ENCODE measurements at places on chromosomes 11 and 22.

DNA sequence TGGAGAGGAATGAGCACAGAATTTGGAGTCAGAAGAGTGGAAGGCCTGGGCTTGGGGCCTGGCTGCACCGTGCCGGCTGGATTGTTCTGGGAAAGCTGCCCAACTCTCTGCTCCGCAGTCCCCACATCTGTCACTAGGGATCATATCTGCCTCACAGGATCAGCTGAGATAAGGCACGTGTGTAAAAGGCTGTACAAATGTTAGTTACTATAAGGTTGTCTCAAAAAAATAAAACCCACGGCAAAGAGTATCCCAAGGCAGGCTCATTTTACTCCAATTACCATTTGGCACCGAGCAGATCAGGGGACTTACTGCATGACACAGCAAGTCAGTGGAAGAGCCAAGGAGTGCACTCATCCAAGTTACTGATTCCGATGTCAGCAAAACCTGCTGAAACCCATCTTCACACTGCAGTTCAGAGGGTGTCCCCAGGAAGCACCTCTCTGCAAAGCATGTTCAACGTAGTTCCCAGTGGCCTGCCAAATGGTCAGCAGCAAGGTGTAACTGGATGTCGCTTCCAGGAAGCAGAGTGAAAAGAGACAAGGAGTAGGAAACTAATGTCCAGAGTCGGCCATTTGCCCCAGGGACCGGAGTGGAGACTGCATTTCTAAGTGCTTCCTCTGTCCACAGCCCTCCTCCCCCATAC is 18.1 kb upstream of the MRTFA start:
- DNase-seq: no peak

- DNase-seq: no peak
Measured at GRCh38 chr11:20089796-20090653, 70.2 kb downstream of the DBX1 start.

GRCh38 chr11:45379162-45379863 is 93.2 kb upstream of the SYT13 start:
- DNase-seq: no peak

DNA sequence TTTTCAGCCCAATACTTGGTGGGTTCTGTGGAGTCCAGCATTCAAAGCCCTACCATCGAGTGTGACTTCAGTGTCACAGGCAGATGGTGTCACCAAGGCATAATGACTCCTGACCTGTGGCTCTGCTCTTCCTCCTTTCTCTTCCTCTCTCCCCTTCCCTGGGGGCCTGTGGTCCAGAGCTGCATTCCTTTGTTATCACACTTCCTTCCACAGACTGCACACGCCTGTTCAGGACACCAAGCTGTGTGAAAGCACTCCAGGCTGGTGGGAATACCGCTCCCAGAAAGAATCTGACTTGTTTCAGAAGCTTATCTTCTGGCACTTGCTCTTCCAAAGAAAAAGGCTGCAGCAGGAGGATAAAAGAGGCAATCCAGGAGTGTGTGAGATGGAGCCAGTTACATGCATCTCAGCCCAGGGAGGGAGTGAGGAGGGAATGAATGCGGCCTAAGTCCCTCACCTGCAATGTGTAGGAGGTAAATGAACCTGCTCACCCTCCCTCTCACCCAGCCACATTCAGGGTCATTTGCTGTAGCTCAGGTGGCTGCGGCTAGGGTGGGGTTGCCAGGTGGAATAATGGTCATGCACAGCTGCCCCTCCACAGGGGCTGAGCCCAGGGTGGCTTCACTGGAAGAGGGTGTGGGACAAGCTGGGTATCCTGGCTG is 79.3 kb downstream of the ADAMTS15 start:
- DNase-seq: peak; percentile 42

DNA sequence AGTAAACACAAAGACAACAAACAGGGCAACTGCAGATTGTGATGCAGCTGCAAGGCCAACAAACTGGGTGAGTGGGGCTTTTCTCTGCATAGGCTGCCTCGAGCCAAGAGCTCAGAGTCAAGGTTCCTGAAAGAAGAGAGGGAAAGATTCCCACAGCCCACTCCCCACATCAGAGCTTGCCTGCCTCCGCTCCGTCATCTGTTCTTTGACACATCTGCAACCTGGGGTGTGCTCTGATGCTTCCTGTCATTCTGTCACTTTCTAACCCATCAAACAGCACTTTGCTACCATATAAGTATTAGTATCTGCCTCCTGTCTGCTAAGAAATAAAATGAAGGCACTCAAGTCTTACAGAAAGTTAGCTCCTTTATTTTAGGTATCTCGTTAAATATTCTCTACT is 46.9 kb downstream of the C22orf31 start:
- DNase-seq: no peak

DNA sequence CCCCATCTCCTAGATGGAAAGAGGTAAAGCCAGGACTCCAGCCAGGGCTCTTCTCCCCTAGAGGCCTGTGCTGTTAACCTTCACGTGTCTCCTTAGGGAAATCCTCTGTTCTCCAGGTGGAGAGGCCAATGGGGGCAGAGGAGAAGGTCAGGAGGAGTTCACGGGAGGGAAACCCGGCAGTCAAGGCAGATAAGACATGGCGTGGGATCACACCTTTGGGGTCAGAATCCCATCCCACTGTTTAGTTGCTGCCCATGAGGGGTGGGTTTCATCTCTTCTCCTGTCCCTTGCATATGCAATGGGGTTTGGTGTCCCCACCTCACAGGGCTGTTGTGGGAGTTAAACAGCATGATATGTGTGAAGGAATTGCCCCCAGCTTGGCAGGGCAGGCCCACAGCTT is 469.7 kb downstream of the TBC1D22A start:
- DNase-seq: no peak

DNA sequence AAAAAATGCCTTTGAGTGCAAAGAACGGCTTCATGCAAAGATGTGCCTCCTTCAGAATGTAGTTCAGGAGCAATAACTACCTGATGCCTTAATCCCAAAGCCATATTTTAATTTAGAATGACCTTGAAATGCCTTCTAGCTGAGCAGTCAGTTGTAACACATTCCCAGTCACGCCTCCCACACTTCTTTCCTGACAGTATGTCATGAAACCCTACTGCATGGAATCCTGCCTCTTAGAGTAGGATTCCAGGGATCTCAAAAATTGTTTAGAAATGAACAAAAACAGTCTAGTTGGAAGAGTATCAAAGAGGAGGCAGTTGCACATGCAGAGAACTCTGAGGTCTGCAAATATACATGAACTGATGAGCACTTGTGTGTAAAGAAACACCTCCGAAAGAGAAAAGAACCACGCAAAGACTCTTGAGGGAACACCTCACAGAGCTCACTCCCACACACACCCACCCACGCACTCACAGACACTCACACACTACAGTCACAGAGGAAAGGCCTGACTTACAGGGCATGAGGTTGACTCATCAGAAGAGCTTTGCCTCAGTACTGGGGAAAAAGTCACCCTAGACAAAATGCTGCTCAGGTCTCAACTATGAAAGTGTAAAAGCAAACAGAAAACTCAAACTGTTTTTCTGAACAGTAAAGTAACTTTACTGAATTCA is 77.4 kb downstream of the GGTLC2 start:
- DNase-seq: no peak

DNA sequence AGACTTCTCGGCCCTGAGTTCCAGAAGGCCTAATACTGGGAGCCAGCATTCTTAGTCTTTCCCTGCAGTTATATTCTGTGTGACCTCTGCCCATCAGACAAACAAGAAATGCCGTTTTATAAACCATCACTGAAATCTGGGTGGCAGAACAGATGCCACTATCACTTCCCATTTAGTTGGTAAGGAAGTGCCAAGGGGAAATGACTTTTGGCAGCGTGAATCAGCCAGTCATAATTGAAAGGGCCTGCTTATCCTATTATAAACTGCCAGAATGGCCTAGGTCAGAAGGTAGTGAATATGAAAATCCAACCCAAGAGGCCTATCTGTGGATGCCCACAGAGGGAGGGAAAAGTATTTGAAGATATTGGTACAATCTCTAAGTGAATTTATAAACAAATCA is 646.8 kb upstream of the CCDC90B start:
- no peak for DNase-seq

DNA sequence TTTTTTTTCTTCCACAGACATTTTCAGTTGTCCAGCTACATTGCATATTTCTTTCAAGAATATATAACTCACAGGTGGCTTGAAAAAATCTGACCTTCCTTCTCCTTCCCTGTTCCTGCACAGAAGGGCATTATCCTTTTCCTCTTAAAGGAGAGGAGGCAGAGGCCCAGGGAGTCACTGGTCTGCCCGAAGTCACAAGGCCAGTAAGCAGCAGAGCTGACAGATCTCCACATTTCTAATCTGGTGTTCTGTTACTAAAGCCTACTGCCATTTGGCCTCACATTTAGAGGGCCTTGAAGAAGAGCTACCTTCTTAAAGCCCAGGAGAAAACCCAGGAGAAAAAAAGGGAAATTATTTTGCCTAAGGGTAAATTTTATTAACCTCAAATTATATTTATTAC is 12.3 kb downstream of the ENDOD1 start:
- no peak for DNase-seq

DNA sequence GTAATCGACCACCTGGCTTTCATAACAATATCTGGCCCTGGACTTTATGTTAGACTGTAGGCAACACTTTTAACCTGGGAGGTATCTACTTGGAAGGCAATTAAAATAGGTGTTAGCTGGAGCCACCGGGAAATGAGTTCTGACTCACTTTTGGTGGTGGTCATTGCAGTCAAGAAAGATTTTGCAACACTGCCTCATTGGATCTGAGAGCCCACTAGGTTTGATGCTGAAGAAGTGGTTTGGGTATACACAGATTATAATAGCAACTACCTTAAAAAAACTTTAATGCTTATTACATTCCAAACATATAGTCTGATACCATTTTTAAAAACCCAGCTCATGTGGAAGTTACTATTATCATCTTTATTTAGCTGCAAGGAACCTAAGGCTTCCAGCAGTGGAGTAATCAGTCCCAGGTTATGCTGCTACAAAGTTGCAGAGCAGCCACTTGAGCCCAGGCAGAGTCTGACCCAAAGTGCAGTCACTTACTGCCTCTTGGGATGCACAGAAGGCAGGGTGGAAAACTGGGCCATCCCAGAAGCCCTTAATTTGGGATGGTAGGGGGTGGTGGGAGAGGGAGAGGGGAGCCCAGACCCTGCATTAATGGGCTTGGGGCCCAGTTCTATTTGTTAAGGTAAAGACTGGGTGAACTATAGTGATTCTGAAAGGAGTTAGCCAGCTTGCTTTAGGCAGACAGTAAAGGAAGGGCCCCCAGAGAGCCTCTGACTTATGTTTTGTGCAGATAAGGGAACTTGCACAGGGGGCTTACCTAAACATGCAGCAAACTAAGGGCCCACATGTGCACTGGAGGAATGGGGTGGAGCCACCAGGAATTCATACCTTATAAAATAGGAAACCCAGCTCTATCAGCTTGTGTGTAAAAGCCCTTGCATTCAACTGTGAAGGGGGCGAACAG is 149.4 kb downstream of the SNX19 start:
- no peak for DNase-seq

Data from SJSA1 (cell line).